ENCODE measurements at places on chromosomes 1 and 21.

- DNase-seq: no peak
These were observed 272.0 kb downstream of the FOXD2 start for GRCh38 chr1:47709872-47710231.

GRCh38 chr1:116794804-116795481 lies 40.7 kb downstream of the CD2 start:
- no peak for DNase-seq

DNA sequence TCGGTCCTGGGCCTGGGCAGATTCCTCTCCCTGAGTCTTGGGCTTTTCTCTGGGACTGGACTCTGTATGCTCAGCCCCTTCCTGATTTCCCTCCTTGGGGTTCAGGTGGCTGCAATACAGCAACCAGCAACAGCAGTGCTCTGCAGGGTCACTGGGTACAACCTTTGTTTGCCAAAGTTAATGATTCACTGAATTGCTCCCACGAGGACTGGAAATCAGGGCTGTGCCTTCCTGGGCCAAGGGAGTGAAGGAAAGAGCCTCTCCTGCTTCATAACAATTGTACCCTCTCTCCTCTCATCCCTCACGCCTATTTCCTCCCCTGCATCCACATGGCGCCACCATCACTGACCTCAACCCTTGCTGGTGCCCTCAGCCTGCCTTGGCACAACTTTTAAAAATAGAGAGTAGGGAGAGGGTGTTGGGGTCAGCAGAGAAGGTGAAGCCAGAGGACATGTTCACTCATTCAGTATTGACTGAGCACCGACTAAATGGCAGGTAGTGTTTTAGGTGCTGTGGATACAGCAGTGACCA lies 52.8 kb upstream of the GOLT1A start:
- DNase-seq: no peak

- no peak for DNase-seq
These were observed at the start of gene ITLN1 for GRCh38 chr1:160885042-160885441. Gene ITLN1, minus strand, starts transcription at chr1:160885180. Its CDS starts 303 bp downstream, at chr1:160884877.

DNA sequence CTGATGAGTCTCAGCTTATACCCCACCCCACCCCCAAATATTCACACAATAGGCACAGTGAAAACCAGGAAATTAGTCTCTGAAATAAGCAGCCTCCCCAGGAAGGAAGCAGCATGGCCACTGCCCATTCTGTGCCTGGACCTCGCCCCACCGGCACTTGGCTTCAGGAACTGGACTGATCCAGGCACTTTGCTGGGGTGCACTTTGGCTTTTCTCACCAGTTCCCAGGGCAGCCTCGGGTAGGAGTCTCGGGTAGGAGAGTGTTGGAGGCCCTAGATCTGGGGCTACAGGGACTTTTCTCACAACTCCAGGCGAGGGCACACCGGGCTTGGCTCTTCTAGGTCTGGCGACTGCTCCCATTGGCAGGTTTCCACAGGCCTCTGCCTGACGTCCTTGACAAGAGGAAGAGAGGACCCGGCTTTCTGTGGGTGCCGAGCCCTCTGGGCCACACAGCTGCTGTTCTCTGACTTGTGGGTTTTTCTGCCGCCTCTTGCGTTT lies 18.7 kb downstream of the ADARB1 start:
- no peak for DNase-seq

DNA sequence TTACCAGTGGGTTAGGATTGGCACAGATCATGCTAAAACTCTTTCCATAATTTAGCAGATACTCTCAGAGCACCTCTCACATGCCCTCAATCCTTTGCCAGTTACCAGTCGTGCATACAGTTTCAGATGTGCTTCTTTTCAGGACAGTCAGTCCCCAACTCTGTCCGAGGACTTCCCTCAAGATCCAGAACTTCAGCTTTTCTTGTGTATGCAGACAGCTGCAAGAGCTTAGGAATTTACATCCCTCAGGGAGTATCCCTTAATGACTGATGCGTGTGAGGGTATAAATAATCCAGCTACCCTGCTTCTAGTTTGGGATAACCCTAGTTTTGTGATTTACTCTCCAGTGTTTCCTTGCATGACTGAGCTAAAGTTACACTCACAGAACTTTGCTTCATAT lies 393.0 kb upstream of the PLXNA2 start:
- no peak for DNase-seq

GRCh38 chr1:197850918-197851317 lies 51.5 kb upstream of the C1orf53 start:
- DNase-seq: no peak

GRCh38 chr1:45348966-45349677 lies 8.9 kb upstream of the MUTYH start:
- no peak for DNase-seq

DNA sequence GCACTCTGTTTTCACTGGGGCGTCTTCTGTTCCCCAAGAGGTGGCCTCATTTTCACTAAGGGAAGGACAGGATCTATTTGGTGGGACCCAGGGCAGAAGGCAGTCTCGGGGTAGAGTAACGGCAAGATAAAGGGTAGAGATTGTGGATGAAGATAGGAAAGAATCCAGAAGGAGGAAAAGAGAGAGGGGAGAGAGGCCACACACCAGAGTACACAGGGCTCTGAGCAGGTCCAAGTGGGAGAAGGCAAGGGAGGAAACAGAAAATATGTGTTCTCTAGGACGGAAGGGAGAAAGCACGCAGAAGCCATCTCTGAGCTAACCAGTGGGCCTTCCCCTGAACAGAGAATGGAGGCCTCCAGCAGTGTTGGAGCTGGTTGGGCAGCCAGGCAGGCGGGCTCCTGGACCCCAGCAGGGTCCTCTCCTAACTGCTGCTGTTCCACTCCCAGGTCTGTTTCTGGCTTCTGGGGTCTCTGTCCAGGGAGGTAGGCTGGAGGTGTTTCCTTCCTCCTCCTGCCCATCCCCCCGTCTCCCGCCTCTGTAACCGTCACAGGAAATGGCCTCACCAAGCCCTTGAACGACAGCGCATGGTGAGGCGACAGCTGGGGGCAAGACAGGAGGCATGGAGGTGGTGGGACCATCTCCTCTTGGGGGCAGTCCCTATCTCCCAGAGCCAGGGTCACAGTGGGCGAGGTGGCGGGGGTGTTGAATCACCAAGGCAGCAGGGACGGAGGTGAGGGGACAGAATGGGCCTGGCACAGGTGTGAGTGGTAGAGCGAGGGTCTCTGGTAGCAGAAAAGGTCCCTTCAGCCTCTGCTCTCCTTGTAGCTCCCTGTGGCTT lies 649 bp downstream of the PTPN7 start:
- DNase-seq: no peak

DNA sequence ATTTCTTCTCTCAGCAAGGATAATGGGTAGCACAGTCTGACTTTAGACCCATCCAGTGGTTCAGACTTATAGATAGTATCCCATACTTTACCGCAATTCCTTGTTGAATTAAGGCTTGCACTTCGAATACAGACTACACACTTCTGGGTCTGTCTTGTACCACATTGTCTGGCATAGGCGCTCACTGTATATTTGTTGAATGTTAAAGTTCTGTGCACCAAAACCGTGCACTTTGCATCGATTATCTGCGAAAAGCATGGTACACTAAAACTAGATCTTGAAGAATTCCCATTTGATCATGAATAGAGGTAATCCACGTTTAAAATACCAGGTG lies 556 bp upstream of the RYR2 start:
- DNase-seq: no peak

DNA sequence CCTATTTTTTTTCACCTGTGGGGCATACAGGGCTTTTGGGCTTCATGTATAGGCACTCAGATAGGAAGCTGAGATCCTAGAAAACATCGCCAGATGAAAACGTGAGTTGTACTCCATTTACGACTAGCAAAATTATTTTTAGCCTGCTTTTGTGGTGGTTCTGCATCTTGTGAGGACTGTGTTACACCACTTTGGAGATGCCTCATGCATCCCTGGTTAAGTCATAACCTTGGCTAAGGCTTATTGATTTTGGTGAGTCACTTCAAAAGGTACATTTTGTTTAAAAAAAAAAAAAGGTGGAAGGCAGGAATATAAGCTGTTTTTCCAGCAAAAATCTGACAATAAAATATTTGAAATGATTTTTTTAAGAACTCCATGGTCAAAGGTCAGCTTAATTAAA lies 101.8 kb upstream of the OLFM3 start:
- DNase-seq: no peak

- no peak for DNase-seq
These were observed 2.1 kb upstream of the EFNA1 start for GRCh38 chr1:155125511-155125945.

GRCh38 chr1:48776393-48777218 lies at the start of gene BEND5:
Gene BEND5, minus strand, starts transcription at chr1:48776891. Its CDS starts 60 bp downstream, at chr1:48776831.
- no peak for DNase-seq

- DNase-seq: no peak
These were observed 176.3 kb downstream of the PTPRU start for GRCh38 chr1:29412591-29412990.

DNA sequence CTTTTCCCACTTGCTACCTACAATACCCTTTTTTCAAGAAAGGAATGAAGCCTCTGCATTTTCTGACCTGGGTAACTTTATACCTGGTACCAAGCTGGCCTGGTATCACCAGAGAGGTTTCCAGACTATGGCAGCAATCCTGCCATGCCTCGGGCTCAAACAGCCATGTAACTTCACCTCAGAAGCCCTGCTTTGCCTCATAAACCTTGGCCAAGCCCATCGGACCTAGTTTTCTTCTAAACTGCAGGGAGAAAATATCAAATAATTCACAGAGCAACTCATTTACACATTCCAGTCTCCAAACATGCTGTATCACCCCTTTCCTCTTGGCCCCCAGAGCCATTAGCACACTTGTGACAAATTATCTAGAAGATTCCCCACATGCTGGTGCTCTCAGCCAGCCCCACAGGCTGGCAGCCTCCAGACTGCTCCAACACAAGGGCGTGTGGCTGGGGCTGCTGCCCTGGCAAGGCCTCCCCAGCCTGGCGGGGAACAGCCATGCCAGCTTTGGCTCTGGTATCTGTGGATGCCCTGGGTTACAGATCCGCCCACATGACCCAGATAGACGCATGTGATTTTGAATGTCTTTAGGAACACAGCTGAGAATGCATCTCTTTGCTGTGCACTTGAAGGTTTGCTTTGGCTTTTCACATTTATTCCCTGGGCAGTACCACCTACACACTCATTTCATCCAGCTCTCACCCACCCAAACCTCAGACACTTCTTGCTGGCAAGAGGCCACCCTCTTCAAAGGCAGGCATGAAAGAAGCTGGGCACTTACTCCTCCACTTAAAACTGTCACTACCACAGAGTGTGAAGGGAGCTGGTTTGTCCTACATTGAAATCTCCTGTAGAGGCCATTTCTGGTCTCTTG lies 70.0 kb upstream of the BCAR3 start:
- DNase-seq: no peak

DNA sequence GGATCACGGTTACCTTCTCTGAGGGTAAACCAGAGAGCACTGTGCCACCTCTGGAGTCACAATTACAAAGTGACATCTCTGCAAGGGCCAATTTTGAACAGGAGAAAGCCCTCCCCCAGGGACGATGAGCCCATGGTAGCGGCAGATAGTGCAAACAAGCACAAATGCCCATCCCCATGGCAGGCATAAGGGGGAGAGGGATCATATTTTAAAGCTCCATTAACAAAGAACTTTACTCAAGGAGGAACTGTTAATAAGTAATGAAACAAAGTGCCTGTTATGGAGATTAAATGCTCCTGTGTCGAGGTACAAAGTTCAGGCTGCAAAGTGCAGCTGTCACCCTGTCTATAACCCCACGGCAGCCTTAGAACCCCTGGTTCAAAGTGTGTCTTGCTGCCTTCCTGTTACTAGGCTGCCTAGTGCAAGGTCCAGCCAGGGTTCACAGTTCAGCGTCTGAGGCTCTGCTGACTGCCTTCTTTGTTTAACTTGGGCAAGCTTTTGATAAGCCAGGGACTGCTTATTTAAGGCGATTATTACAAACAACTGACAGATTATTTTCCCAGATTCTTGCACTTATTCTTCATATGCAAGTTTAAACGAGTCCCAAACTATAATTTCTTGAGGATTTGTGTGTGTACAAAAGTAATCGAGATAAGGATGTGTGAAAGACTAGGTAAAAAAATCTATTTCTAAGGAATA lies 75.7 kb upstream of the NRIP1 start:
- DNase-seq: no peak

DNA sequence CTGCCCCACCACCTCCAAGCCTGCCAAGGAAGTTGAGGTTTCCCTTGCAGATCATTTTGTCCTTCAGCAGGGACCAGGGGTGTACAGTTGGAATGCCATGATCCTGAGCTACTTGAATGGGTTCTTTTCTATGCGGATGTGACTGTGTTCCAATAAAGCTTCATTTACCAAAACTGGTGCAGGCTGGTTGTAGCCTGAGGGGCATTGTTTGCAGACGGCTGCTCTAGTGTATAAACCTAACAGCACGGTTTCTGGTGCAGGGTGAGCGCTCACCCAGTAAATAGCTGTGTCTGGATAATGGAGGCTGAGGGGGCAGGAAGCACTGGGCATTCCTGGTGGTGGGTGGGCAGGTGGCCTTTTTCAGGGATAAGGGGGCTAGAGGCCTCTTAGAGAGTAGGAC lies 72.7 kb upstream of the ACTL8 start:
- no peak for DNase-seq

DNA sequence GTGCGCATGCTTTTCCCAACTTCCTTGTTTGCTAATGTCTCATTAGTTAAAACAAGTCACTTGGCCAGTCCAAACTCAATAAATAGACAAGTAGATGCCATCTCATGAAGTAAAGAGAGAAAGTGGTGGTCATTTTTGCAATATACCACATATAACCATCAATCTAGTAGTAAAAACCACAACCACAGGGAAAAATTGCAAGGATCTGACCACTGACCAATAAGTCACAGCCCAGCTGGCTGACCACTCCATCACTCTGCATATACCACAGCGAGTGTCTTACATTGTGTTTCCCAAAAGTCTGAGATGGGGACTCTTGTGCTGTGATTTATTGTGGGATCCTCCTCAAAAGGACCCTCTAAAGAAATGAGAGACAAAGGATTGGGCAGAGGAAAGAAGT lies 76.0 kb downstream of the FH start:
- DNase-seq: no peak

DNA sequence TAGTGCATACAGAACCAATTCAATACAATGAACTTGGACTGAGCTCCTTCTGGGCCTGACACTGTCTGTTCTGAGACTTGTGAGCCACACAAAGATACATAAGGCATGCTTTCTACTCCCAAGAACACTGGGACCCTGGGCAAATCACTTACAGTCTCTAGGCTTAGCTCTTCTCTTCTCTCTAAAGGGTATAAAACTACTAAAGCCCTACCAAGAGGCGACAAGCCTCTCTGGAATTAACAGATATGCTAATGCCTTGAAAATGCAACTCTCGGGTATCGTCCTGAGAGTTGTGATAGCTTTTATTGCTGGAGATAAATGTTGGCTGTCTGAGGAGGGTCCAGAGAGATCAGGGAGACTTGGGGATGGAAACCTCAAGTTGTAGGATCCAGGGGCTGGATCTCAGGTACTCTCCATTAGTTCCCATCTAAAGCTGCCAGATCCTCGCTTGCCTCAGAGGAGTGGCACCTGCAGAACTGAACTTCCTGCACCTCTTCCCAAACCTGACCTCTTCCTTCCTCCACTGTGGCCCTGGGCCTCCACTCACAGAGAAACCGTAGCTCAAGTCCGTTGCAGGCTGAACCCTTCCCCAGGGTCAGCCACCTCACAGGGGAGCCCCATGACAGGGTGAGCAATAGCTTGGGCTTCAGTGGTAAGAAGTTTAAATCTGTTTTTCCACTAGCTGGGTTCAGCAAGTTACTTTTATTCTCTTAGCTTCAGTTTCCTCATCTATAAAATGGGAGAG lies 11.5 kb upstream of the CFAP45 start:
- no peak for DNase-seq
